Activated CD8-positive, alpha-beta memory T cell treated with anti-CD3 and anti-CD28 coated beads for 1 hour (primary cell): ENCODE measurements at places on chromosomes 4 and X.

GRCh38 chr4:6200922-6201362 is 593 bp upstream of the JAKMIP1 start:
- no peak for DNase-seq

- DNase-seq: no peak
These were observed 283.0 kb upstream of the BOD1L1 start for GRCh38 chr4:13910556-13910955.

GRCh38 chr4:174815282-174815681 is 13.8 kb downstream of the GLRA3 start:
- DNase-seq: no peak

GRCh38 chrX:63765712-63766111 is 19.3 kb downstream of the ARHGEF9 start:
- no peak for DNase-seq

DNA sequence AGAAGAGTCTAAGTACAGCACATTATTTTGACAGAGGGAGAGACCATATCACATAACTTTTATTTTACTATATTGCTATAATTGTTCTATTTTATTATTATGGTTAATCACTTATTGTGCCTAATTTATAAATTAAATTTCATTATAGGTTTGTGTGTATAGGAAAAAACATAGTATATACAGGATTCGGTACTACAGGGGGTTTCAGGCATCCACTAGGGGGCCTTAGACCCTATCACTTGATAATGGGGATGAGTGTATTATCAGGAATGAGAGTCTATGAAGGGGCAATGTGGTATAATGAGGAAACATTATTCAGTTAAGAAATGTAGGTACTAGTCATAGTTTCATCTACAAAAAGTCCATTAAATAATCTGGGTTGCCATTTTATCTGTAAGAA is 833.1 kb downstream of the C4orf33 start:
- no peak for DNase-seq

DNA sequence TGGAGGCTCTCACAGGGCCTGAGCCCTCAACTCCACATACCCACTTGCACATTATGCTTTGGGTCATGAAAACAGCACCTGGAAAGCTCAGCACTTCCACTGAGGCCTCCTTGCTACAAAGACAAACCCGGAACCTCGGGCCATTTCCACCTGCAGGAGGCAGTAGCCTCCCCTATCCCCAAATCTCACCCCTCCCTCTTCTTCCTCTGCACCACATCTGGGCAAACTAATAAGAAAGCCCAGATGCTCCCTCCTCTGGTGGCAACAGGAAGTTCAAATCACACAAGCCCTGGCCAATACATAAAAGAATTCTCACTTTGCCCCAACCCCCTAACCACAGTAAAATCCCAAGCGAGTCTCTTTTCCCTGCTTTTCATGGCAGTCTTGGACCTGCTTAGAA is 136.4 kb downstream of the MAPK10 start:
- DNase-seq: no peak

DNA sequence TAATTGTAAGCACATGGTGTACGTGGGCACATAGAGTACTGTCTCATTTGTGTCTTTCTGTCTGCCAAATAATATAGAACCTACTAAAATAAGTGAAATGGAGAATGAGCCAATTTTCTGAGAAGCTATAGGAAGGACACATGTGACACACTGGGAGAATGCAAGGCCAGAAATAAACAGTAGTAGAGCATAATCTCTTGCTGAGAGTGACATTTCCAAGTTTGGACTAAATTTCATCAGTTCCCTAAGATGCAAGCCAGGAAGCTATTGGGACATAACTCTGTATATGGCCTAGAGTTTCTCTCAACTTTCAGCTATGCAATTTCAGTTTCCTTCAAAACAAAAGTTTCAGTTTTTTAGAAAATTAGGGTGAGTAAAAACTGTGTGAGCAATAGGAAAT is 638.7 kb downstream of the PCDH18 start:
- no peak for DNase-seq

GRCh38 chrX:21926116-21926515 is 14.4 kb upstream of the SMS start:
- no peak for DNase-seq

GRCh38 chr4:17066236-17066635 is 167.8 kb upstream of the LDB2 start:
- DNase-seq: no peak

- DNase-seq: no peak
These were observed 27.0 kb upstream of the TSPAN5 start for GRCh38 chr4:98685225-98686042.

- no peak for DNase-seq
These were observed 53.5 kb downstream of the PLAC1 start for GRCh38 chrX:134604701-134605311.

GRCh38 chrX:15430076-15430475 is 45.9 kb upstream of the VEGFD start:
- DNase-seq: no peak
